ENCODE measurements at places on chromosomes 3 and 15.

DNA sequence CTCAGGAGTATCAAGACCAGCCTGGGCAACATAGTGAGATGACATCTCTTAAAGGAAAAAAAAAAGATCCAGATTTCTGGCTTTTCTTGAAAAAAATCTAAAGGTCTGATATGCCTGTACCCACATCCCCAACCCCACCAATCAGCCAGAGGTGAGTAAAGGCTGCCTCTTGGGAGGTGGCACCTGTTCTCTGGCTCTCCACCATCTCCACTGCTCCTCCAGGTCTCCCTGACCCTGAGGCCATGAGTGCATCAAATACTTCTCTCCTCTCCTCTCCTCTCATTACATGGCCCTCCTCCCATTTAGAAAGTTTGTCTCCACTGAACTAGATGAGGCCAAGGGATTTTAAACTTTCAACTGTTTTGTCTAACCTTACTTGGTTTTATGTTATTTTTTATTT is 5.2 kb downstream of the SIAH2 start:
- DNase-seq: no peak

- no peak for DNase-seq
Observed at GRCh38 chr15:31256378-31257265, 70.0 kb upstream of the KLF13 start.

GRCh38 chr3:45347315-45348000 is 40.9 kb upstream of the LARS2 start:
- no peak for DNase-seq

GRCh38 chr3:110495201-110495927 is 576.3 kb upstream of the NECTIN3 start:
- no peak for DNase-seq

- DNase-seq: no peak
Observed at GRCh38 chr15:81492969-81493645, 119.1 kb upstream of the TMC3 start.

Measured in activated naive CD8-positive, alpha-beta T cell treated with anti-CD3 and anti-CD28 coated beads, Interleukin-2, amount 50 U/mL, for 16 hours (primary cell).